ENCODE measurements at places on chromosomes 1 and 21. TPM values are rescaled to one million over a fixed set of nuclear protein-coding genes. Genes with fewer than 3 reads are reported as not detected.
A peak's percentile ranks its signal among the peaks of the same experiment; 100 is the strongest.

TBX15 gene
- total RNA-seq = 30.6 TPM

- H3K4me3 ChIP-seq = no peak overlapping the region
- H3K27ac ChIP-seq = no peak overlapping the region
- H3K4me1 ChIP-seq = no peaks in the 10 kb centered on the region
- no peaks in the 10 kb centered on the region for H3K27me3 ChIP-seq
- no peaks in the 10 kb centered on the region for H3K36me3 ChIP-seq
These were observed 385.1 kb downstream of the NTNG1 start for GRCh38 chr1:107525961-107526360.

GRCh38 chr1:160260406-160261382 lies 1.7 kb downstream of the DCAF8 start:
- peaks cover 3% of the 10 kb centered on the region for H3K36me3 ChIP-seq
- H3K27me3 ChIP-seq = no peaks in the 10 kb centered on the region
- peaks cover 11% of the 10 kb centered on the region for H3K4me1 ChIP-seq
- peak overlapping the region; percentile 93 for H3K27ac ChIP-seq
- peak overlapping the region; percentile 97 for H3K4me3 ChIP-seq

GRCh38 chr1:223140611-223141405 lies 2.2 kb downstream of the TLR5 start:
- H3K27me3 ChIP-seq = peaks cover 16% of the 10 kb centered on the region
- no peak overlapping the region for H3K27ac ChIP-seq
- DNase-seq = no peak
- peaks cover 30% of the 10 kb centered on the region for H3K4me1 ChIP-seq

DNA sequence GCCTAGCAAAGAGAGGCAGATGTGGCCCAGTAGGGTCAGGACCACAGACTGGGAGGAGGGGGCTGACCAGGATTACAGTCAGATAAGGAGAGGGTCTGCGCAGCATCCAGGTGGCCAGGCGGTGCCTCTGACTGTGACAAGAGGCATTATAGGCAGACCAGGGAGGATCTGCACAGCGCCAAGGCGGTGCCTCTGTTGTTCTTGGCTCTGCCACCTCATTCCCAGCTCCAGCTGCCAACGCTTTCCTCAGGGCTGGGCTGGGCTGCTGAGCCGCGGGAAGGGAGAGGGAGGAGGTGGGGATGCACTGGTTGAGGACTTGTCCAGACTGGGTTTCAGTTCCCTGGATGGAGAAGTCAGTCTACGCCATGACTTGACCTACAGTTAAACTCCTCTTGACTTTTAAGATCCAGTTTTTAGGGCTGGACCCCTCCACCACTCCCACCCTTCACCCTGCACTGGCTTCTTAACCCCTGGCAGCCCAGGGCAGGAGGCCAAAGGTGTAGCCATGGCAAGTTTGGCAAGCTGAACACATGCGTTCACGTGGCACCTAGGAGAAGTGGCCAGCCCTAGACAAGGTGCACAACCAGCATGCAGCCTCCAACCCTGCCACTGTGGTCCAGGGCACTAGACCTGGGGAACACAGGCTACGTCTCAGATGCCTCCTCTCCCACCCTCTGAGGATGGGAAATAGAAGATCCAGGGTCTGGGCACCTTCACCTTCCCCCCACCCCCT lies 4.5 kb upstream of the CRABP2 start:
- peaks cover 9% of the 10 kb centered on the region for H3K27me3 ChIP-seq
- H3K27ac ChIP-seq = peak overlapping the region; percentile 43
- no peak for DNase-seq
- no peak overlapping the region for H3K4me3 ChIP-seq

ZDHHC18 gene
- 6.8 TPM for total RNA-seq

IL12RB2 gene
- total RNA-seq = 0.66 TPM

GRCh38 chr1:175206687-175207086 lies 14.1 kb upstream of the KIAA0040 start:
- no peaks in the 10 kb centered on the region for H3K4me1 ChIP-seq
- H3K4me3 ChIP-seq = no peak overlapping the region
- DNase-seq = no peak
- H3K36me3 ChIP-seq = no peaks in the 10 kb centered on the region
- H3K27me3 ChIP-seq = no peaks in the 10 kb centered on the region

DNA sequence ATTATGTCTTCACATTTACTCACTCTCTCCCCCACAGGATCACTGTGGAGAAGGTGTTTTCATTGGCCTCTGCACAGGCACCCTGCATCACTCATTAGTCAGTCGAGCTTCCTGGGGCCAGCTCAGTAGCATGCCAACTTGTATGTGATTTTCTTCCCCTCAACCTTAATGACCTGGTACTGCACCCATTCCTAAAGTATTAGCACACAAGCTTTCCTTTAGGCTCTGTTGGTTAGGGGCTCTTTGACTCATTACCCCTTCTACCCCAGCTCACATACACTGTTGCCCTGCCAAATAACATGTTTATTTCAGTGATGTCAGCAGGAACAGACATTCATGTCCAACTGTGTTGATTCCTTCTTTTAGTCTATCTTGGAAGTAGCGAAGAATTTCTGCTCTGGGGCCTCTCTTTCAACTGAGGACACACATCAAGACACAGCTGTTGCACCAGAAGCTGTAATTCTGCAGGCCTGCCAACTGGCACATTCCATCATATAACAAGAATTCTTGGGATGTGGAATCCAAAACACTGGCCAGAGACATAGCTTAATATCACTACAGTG lies 603.5 kb upstream of the ADAMTS5 start:
- no peak for DNase-seq
- H3K36me3 ChIP-seq = no peaks in the 10 kb centered on the region
- no peak overlapping the region for H3K4me3 ChIP-seq
- no peak overlapping the region for H3K27ac ChIP-seq

DHDDS gene
- total RNA-seq = 37.7 TPM

- H3K27me3 ChIP-seq = peaks cover 12% of the 10 kb centered on the region
- DNase-seq = peak; percentile 28
- no peak overlapping the region for H3K4me3 ChIP-seq
- no peak overlapping the region for H3K27ac ChIP-seq
- H3K36me3 ChIP-seq = no peaks in the 10 kb centered on the region
- H3K4me1 ChIP-seq = no peaks in the 10 kb centered on the region
These were observed 5.1 kb upstream of the ELAVL4 start for GRCh38 chr1:50103615-50104081.
